ENCODE measurements at places on chromosomes 5 and 9.
A peak's percentile ranks its signal among the peaks of the same experiment; 100 is the strongest.

DNA sequence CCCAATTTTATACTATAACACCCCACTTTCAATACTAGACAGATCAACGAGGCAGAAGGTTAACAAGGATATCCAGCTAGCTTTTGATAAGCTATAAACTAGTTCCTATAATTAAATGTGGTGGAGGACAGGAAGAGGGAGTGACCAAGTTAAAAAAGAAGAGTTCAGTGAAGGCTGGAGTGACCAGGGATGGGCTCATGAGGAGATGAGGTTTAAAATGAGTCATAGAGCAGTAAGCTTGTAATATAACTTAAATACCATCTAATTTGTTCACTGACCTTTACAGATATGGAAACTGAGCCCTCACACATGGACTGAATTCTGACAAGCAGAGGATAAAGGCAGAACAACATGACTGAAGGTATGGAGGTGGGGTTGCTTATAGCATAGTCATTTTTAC is 284.5 kb downstream of the SPATA31D1 start:
- DNase-seq = no peak

- no peak for DNase-seq
Measured at GRCh38 chr9:87547671-87548081, 50.0 kb downstream of the DAPK1 start.

DNA sequence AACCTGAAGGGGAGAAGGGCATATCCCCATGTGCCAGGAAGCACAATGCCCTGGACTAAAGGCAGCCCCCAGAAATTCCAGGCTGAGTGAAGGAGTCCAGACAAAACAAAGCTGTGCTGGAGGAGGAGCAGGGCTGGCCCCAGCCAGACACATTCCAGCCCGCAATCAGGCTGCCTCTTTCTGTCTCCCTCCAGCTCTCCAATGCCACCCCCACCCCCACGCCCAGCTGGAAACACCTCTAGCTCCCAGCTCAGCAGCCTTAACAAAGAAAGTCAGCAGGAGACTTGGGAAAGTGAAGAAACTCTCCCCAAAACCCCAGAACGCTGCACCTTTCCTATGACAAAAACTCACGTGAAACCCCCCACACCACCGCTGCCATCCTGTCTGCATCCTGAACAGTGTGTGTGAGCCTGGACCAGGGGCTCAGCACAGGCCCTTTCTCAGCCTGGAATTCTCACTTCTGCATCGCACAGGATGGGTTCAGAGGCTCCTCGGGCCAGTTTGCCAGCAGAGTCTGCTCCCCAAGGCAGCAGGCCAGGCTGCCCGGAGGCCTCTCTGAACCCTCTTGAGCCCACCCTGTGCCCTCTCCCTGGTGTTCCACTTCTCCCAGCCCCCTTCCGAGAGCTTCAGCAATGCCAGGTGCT is 96.2 kb upstream of the ICE1 start:
- peak; percentile 54 for DNase-seq

- DNase-seq = peak; percentile 63
Measured at GRCh38 chr5:172005708-172006320, 624 bp downstream of the FBXW11 start.

DNA sequence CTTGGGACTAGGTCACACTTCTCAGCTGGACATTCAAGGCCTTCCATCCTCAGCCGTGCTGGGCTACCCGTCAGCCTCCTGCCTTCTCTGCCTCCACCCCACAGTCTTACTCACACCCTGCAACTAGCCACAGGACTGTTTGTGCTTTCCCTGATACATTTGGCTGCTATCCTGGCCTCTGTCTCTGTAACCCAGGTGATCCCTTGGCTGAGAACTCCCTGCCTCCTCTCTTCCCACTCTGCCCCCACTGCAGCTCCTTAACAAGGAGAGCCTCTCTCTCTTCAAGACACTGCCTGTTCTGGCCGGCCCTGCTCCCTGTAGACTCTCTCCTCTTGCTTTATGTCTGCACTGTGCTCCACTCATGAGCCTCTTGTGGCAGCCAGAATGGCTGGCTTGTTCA is 120.6 kb downstream of the MSX2 start:
- no peak for DNase-seq

DNA sequence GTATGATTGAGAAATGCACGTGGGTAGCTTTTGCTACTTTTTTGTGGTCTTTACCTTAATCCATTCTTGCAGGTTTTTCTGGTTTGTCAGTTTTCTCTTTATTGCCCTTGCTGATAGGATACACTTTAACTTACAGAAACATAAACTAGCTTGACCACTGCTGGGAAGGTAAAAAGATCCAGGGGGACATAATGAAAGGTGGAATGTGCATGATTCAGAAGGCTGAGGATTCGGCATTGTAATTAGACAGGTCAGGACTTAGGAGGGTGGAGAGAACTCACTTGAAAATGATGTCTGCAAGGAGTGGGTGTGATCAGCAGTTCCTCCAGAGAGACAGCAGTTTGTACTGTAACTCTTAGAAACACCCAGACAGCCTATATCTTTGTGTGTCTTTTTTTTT is 19.8 kb upstream of the TXNDC8 start:
- DNase-seq = no peak

DNA sequence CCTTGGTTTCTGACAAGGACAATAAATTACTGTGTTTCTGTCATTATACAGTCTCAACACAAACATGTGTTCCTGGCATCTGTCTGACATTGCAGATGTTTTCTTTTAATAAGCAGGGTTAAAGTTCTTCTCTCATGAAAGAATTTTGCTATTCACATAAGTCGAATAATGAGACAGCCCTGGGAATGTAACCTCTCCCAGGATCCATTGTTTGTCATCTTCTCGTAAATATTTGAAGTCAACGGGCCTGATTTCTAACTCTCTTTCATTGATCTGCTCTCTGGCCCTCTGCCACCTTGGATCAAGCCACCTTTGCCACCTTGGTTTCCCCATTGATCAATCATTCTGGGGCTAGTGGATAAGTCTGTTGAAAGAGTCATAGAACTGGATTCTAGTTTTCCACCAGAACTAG is 12.9 kb upstream of the CAST start:
- DNase-seq = no peak
